Stimulated activated CD4-positive, alpha-beta T cell treated with anti-CD3 and anti-CD28 coated beads, Interleukin-2, amount 100 ng/mL, for 24 hours (primary cell): ENCODE measurements at places on chromosomes 5 and 9.
A peak's percentile ranks its signal among the peaks of the same experiment; 100 is the strongest.

- no peak for DNase-seq
These were observed 54.0 kb upstream of the MCCC2 start for GRCh38 chr5:71533142-71533541.

GRCh38 chr5:116153687-116154174 lies 68.9 kb downstream of the COMMD10 start:
- no peak for DNase-seq

DNA sequence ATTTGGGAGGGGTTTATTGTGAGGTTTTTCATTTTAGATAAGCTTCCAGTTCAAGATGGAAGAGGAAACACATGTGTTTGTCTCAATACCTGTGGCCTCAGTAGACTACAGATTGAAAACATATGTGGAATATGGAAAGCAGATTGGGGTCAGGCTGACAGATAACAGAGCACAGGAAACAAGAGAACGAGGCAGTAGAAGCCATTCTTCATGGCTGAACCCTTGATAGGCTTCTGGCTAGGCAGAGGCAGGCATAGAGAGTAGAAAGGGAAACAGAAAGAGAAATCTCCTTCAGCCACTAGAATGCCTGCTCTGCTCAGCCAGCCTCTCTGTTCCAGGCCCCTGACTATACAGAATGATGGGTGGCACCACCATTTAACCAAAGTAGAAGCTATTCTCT lies 152.5 kb downstream of the MUSK start:
- no peak for DNase-seq

GRCh38 chr9:103304797-103305196 lies 309.7 kb downstream of the CYLC2 start:
- no peak for DNase-seq

GRCh38 chr9:123814496-123814895 lies 115.4 kb downstream of the DENND1A start:
- DNase-seq = no peak

DNA sequence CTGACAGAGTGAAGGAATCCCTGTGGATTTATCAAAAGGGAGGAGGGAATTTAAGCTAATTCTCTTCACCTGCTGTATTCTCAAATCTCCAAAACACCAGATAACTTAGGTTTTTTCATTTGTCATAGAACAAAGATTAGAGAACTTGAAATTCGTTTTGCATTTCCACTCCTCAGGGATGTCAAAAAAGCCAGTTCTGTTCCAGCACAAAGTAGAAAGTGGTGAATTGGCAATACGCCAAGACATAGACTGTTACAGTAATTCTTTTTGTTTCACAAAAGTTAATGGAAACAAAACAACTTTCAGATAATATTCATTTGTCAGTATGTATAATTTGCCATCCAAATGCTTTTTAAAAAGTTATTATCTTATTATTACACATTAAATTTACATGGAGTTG lies 15.0 kb downstream of the S1PR3 start:
- no peak for DNase-seq

DNA sequence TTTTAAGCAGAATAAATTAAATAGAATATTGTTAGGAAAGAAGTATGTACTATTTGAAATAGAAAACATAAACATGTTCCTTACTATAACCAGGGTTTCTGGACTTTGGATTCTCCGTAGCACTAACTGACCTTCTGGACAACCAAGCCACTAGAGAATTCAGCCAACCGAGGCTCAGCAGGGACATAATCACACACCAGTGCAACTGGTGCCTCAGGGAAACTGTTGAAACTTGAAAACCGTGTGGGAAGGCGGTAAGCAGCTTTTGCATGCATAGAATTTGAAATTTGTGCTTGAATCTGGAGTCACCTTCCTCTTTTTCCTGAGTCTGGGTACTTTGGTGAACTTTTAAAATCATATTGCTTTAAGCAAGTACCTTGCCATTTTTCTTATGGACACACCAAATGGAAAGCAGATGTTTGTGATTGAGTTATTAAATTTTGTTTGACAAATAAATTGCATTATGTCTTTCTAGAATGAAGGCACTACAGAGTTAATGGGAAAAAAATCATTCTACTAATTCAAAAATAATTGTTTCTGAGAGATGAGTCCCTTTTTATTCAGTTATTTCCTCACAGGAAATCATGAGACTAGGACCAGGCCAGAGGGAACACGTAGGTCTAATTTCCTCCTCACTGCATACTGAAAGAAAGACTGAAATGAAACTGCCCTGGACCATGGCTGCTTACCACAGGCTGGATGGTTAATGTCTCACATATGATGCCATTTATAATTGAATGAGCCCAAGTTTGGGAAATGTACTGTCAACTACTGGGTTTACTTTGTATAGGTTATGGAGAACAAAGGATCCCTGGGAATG lies 20.6 kb upstream of the SCAMP1 start:
- DNase-seq = no peak

GRCh38 chr5:125455041-125455440 lies 708.6 kb upstream of the ZNF608 start:
- DNase-seq = no peak

DNA sequence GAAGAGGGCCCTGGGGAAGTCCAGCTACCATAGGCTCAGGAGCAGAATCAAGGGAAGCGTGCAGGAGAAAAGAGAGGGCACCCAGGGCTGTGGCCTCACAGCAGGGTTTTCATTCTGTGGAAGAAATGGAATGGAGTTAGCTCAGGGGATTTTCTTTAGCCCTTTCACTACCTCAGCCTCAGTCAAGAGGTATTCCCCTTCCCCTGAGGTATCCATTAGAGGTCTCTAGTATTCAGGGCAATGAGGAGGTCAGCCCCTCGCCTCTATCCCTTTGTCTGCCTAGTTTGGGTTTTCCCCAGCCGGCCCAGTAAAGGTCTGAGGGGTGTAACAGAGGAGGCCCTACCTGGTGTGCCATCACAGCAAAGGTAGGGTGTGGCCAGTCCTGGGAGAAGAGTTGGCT lies 21.5 kb downstream of the GFRA3 start:
- no peak for DNase-seq

DNA sequence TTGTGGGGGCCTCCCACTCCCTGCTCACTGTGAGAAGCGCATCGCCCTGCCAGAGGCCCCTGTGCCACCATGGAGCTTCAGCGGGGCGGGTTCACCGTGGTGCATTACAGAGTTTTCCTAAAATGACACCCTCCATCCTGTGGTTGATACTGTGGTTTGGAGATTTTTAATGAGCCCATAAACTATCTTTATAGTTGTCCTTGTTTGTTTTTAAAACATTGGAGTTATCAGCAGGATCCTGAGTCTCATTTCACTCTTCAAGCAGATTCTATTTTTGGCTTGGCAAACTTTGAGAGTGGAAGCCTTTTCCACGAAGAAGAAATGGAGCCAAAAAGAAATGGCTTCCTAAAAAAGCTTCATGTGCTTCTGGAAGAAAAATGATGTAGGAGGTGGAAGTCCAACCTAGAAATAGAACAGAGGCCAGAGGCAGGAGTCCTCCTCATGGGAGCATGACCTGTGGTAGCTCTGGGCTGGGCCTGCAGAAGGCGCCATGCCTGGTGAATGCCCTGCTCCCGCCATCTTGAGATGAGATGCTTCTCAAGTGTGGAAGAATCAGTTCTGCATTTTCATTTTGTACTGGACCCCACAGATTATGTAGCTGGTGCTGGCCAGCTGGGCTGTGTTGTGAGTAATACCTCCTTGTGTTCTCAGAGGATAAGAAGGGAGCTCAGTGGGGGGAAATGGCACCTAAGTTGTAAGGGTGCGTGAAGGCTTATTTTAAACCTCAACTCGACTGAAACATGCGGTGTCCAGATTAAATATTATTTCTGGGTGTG lies 79.0 kb upstream of the RAI14 start:
- DNase-seq = no peak

- DNase-seq = no peak
These were observed 186.2 kb downstream of the SNX18 start for GRCh38 chr5:54703565-54704255.

- no peak for DNase-seq
These were observed at the start of gene SPINK5 for GRCh38 chr5:148063861-148064260. TSS of gene SPINK5 (plus strand) at chr5:148063980. CDS start at chr5:148064045, 65 bp downstream.

GRCh38 chr9:73753171-73753570 lies 601.5 kb downstream of the ANXA1 start:
- no peak for DNase-seq

- no peak for DNase-seq
These were observed 91.8 kb upstream of the MTAP start for GRCh38 chr9:21710548-21711191.

DNA sequence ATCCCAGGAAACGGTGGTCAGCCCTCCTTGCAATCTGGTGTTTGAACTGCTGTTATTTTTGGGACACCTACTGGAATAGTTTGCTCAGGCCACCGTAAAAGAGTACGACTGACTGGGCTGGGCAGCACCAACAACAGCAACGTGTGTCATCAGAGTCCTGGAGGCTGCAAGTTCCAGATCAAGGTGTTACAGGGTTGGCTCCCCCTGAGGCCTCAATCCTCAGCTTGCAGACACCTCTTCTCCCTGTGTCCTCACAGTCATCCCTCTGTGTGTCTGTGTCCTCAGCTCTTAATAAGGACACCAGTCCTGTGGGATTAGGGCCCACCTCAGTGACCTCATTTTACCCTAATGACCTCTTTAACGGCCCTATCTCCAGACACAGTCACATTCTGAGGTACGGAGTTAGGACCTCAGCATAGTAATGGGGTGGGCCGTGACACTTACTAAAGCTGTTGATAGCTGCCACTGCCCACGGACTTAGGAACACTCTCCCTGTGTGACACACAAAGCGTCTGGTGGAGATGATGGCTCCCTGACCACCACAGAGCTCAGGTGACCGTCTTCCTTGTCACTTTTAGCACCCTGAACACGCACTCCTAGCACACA lies 16.8 kb downstream of the GLT6D1 start:
- DNase-seq = no peak

- no peak for DNase-seq
These were observed 342.5 kb downstream of the SPATA31D1 start for GRCh38 chr9:82331079-82331478.

DNA sequence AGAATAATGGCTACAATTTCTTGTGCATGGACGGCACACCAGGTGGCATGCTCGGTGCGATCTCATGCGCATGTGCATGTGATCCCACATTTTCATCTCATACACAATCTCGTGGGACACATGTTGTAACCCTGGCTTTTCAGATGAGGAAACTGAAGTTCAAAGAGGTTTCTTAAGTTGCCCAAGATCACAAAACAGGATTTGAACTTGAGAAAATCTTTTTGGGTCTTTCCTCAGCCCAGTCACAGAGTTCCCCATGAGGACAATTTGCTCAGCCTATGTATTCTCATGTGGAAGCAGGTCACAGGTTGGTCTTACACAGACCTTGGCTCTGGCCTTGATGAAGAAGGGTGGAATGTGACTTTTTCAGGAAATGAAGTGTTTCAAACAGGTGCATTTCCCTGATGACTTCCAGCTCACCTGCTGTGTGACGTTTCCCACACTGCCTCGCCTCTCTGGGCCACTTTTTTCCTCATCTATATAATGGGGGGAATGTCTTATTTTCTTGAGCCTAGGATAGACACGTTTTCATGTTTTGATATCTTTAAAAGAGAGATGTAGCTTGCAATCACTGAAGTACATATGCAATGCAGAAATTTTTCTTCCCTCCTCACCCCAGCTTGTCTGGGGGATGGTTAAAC lies 7.1 kb upstream of the ORM1 start:
- DNase-seq = no peak

DNA sequence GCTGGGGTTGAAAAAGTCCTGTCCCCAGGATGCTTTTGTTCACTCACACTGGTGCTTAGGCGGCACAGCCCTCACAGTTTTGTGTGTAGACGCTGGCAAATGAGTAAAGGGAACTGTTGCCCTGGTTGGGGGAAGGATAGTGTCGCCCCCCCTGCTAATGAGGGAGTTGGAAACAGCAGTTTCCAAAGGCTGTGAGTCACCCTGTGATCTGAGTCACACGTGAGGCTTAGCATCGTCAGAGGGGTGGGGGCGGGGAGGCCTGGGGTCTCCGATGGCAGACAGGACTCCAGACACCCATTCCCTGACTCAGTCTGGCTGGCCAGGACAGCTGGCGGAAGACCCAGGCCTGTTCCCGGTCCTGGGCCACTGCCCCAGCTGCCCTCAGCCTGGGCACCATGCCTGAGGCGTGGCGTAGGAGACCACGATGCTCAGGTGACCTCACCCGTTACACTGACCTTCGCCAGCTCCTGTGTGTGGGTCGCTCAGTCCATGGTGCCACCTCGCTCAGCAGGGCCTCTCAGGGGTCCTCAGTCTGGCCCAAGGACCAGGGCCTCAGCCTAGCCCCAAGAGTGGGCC lies 2.9 kb downstream of the DNAJB5 start:
- DNase-seq = peak; percentile 76

- DNase-seq = no peak
These were observed 87.0 kb upstream of the BOD1 start for GRCh38 chr5:173703466-173703865.

DNA sequence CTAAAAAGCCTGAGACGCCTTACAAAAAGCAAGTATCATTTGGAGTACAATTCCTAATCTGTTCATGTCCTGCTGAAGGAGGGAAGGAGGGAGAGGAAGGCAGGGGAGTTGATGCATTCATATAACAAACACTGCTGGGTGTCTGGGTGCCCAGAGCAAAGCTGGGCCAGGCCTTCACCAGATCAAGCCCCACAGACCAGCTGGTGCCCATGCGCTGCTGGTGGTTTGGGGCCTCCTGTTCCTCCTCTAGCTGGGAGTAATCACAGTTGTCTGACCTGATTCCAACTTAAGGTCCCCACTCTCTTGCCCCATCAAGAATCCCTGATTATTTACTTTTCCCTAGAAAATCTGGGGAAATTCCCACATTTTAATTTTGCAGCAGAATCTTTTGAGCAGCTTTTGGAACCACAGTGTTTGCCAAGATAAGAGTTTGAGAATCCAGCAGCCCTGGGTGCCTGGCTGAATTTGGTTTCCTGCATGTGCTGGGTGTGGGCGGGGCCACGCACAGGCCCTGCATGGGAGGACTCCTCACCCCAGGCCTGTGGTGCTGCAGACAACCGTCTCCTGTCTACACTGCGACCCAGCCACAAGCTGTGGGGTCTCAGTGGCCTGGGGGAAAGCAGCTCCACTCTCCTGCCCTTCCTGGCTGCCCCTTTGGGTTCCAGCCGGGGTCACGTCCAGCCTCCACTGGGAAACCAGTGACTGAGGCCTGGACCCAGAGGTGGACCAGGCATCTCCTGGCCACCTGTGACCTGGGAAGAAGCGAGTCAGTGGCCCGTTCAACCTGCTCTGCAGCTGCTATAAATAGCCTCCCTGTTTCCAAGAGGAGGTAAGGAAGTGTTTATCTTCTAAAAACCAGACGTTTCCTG lies 47.5 kb downstream of the NEURL1B start:
- DNase-seq = peak; percentile 33

DNA sequence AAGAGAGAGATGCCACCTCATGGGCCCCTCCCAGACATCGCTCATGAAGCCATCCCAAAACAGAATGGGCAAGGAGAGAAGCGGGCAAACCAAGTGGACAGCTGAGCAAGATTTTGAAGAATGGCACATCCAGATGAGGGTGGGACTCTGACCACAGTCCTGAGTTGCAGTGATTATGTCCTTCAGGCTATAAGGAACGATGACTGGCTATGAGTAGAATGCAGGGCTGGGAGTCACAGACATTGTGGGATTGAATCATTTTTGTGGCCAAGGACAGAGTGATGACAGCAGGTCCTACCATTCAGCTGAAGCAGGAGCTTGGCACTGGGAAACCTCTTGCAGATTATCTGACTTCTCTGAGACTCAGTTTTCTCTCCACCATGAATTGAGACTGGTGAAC lies 245.7 kb upstream of the SLC30A5 start:
- DNase-seq = no peak
